Stimulated activated CD4-positive, alpha-beta T cell treated with anti-CD3 and anti-CD28 coated beads, Interleukin-2, amount 100 ng/mL, for 24 hours (primary cell): ENCODE measurements at places on chromosomes 2 and 18.
A peak's percentile ranks its signal among the peaks of the same experiment; 100 is the strongest.

DNA sequence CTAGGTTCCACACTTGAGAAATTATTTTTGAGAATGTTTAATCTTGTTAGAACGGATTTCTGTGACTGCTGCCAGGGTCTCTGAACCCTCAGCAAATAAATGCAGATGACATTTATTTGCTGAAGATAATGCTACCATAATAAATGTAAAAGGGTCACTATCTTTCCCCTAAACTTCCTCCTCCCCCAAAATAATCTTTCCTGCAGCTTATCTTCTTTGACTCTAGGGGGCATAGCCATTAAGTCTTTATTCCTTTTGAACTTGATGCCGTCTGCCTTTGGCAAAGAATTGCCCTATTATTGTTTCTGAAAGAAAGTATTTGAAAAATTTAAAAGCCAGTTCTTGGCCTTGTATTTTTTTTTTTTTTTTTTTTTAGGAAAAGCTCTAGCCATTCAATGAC lies 63.6 kb upstream of the ACSL3 start:
- DNase-seq = no peak

- DNase-seq = no peak
These were observed 58.6 kb upstream of the OTOF start for GRCh38 chr2:26536371-26537068.

DNA sequence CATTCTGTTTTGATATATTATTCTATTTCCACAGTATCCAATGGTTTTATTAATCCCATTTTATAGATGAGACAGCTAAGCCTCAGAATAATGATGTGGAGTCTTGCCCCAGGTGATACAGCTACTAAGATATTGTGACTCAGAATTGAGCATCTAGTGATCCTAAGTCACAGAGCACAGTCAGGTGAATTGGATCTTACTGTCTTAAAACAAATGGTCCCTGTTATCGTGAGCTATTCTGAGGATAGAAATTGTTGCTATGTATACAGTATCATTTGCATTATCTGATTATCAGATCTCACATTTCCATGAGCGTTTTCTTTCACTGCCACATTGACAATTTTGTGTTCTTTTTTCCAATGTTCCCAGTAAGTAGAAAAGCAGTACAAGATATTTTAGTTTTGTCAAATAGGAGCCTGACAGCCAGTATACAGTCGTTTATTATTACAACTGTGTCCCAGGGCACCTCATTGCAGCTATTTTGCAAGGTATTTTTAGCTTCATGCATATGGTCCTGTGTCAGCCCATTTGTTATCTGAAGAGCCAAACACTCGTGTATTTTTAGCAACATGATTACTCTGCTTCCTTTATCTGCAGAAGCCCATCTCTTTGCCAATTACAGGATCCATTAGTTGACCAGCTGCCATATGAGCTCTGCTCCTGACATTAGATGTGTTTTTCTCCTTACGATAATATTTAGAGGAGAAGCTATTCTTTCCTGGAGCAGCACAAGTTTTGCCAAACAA lies 25.1 kb upstream of the SGPP2 start:
- DNase-seq = no peak

GRCh38 chr18:48013162-48013561 lies 82.7 kb upstream of the SMAD2 start:
- DNase-seq = no peak

GRCh38 chr18:57516056-57516455 lies 70.4 kb downstream of the FECH start:
- no peak for DNase-seq

DNA sequence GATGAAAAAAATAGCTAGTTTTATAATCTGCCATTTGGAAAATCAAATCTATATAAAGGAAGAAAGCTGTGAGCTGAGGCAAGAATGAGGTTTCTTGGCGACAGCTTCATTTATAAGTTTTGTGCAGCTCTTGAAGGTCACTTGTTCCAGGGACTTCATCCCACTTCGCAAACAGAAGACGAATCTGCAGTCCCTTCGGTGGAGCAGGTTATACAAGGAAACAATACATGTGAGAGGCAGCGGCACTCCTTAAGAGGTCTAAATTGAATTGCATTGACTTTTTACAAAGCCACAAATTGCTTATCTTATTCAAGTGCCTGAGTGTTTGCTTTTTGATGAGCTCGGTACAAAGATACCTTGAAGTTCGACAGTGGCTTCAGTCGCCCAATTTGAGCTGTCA lies 72.2 kb downstream of the C1QL2 start:
- DNase-seq = no peak

- no peak for DNase-seq
These were observed 292.1 kb upstream of the KLHL29 start for GRCh38 chr2:23092831-23093230.

- no peak for DNase-seq
These were observed 1033.5 kb upstream of the TMEFF2 start for GRCh38 chr2:193228276-193228675.

- DNase-seq = no peak
These were observed 697 bp upstream of the SPATS2L start for GRCh38 chr2:200305797-200306195.

GRCh38 chr2:162458240-162458639 lies 114.3 kb downstream of the GCA start:
- DNase-seq = no peak

GRCh38 chr2:43273529-43273928 lies 47.1 kb upstream of the ZFP36L2 start:
- DNase-seq = no peak

DNA sequence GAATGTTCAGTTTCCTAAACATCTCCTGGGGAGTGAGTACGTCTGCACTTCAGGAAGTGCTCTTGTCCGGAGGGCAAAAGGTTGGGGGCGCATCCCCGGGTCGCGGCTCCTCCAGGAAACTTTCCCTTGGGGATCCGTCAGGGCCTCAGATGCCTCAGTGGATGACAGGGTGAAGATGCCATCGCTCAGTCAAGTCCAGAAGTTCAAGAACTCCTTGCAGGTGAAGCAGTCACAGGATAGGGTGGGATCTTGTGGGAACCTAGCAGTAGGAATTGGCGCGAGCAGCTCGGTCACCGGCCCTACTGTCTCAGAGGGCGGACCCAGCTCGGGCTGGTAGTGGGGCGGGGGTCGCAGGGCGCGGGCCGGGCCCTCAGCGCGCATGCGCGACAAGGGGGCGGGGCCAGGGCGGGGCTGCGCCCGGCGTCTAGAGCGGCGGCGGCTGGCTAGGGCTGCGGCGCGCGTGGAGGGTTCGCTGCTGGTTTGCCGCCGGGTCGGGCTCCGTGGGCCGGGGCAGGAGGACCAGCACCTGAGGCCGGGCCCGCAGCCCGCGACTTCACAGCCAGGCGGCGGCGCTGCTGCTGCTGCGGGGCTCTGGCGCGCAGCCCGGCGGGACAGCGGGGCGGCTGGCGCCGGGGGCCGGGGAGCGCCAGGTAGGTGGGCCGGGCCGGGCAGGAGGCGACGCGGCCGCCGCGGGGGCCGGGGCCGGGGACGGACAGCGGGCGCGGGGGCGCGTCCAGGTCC lies at the start of gene INPP4A:
Gene INPP4A, plus strand, starts transcription at position 423 of the 741 bp plus-strand sequence. CDS start 75,191 bp downstream, outside the sequence.
- DNase-seq = peak; percentile 83

- DNase-seq = no peak
These were observed 68.4 kb downstream of the TRAPPC12 start for GRCh38 chr2:3447789-3448317.

DNA sequence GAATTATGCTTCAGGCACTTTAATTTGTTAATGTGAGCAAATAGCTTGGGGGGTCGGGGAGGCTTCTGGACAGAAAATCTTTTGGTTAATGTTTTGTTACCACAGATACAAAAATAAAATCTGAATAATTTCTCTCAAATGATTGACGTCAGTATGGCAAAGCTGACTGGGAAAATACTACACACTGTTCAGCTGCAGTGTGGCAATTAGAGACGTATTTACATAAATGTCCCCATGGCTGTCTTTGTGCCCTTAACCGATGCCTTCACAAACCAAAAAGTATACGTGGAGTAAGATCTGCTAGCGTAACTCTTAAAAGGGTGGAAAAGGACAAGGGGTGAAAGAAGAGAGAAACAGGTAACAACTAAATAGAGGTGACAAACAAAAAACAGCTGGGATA lies 83.4 kb downstream of the ACTR2 start:
- DNase-seq = no peak

GRCh38 chr2:39394516-39394961 lies 42.5 kb downstream of the MAP4K3 start:
- no peak for DNase-seq

DNA sequence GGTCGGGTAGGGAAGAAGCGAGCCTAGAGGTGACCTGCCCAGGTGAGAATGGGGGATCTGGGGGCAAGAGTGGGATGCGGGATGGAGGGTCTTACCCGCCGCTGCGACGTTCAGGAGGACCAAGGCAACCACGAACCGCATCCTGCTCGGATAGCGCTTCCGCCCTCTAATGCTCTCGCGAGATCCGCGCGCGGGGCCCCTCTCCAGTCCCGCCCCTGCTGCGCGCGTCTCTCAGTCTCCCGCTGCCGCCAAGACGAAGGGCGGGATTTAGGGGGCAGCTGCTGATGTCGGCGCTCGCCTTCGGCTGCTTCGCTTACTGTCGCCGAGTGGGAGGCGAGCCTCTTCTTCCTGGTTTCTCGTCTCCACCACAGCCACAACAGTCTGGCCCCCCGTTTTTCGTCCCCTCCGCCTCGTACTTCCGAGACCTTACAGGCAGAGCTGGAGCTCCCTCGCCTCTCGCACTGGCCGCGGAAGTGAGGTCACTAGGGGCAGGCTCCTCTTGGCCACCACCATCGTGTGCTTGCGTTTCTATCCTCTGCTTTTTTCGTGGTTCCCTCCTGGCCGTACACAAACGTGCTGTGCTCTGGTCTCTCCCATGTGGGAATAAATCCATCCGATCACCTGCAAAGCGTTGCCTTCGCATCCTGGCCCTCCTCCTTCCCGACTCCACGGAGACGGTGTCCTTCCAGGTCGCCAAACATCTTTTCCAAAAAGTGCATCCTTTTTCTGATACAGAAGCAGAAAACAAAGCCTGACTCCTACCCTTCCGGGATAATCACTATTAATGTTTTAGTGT lies at the start of gene TGOLN2:
Gene TGOLN2, minus strand, starts transcription at position 168 of the 796 bp plus-strand sequence. Its CDS starts 27 bp downstream, at position 141.
- peak; percentile 95 for DNase-seq

DNA sequence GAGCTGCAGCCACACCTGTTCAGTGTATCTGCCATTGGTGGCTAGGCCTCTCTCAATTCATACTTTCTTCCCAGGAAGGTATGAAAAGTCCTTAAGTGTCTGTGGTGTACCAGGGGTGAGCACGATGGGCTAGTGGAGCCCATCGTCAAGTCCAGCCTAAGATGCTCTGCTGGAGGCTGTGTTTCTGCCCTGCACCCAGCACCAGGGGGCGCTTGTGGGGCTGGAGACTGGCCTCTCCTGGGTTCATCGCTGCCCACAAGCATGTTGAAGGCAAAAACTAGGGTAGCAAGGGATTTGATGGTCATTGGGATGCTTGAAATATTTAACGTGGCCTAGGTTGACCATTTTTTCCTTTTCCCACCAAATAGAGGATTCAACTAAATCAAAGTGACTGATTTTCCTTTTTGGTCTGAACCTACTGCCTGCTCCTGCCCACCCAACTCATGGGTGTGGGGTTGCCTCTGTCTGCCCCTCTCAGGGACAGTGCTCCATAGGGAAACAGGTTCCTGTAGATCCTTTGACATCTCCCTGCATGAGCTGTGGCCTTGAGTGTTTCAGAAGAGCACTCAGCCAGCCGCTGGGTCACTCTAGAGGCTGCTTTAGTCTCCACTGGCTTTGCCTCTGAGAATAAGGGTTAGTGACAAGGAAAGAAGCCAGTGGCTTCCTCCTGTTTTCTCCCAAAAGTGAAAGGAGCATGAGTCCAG lies 59.0 kb downstream of the TPGS2 start:
- DNase-seq = no peak

- no peak for DNase-seq
These were observed 53.5 kb downstream of the C18orf63 start for GRCh38 chr18:74368901-74369705.

GRCh38 chr18:79765491-79766245 lies 32.1 kb upstream of the KCNG2 start:
- no peak for DNase-seq

GRCh38 chr18:36265015-36265414 lies 32.5 kb upstream of the FHOD3 start:
- no peak for DNase-seq

- peak; percentile 63 for DNase-seq
These were observed 157.5 kb upstream of the SESTD1 start for GRCh38 chr2:179422037-179422643.

- DNase-seq = no peak
These were observed 119.0 kb upstream of the ARHGAP28 start for GRCh38 chr18:6610466-6610865.

DNA sequence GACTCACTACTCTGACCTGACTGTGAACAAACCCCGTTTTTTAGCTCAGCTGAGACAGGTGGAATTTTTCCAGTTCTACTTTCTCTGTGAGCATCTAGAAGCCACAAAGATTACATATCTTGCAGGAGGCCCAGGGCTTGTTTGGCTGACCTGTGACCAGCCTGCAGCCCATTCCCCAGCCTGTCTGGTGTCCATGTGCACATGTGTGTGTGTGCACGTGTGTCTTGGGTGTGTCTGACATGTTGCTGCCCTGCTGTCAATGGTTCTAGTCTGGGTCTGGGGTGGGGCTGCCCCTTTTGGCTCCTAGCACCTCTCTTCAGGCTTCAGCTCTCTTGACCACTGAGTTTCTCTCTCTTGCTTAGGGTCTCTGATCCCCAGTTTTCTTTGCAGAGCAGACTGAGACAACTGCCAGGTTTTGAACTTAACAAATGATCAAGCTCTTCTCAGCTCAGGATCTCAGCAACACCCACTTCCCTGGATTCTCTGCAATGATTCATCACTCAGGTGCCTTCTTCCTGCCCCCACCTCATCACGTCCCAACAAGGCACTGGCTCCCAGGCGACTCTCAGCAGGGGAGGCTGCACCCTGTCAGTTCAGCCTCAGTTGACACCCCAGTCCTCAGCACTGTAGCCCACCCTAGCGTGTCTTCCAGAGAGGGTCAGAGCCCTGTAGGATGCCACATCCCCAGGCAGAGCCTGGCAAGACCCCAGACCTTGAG lies 130.3 kb downstream of the CELF4 start:
- DNase-seq = no peak

DNA sequence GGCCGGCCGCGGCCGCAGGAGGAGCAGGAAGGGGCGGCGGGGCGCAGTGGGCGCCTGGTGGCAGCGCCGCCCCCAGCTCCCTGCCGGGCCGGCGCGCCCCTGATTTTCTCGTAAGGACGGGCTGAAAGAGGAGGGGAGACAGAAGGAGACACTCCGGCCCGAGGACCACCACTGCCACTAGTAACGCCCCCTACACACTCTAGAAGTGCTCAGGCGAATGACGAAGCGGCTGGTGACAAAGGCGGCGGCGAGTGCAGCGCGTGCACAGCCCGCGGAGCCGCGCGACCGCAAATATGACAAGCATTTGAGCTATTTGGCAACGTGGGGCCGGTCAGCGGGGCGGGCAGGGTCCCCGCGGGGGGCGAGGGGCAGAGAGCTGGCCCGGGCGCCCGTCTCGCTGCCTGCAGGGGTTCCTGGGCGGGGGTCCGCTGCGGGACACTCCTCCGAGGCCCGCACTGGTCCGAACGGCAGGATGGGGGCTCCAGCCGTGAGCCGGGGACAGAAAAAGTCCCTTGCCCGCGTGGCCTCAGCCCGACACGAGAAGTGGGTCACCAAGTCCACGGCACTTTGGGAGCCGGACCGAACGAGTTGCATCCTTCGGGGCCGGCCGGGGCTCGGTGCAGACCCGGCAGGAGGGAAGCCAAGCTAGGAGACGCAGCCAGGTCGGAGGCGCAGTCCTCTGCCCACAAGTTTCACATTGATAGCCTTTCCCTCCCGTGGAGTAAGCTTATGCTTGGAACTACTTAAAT lies 524 bp upstream of the SERTAD2 start:
- peak; percentile 60 for DNase-seq
